ENCODE measurements at places on chromosomes 13 and 19.

- DNase-seq = peak; percentile 4
Measured at GRCh38 chr13:75071395-75071794, 410.6 kb downstream of the TBC1D4 start.

GRCh38 chr19:12676928-12677327, 4.8 kb downstream of the DHPS start:
- no peak for DNase-seq

DNA sequence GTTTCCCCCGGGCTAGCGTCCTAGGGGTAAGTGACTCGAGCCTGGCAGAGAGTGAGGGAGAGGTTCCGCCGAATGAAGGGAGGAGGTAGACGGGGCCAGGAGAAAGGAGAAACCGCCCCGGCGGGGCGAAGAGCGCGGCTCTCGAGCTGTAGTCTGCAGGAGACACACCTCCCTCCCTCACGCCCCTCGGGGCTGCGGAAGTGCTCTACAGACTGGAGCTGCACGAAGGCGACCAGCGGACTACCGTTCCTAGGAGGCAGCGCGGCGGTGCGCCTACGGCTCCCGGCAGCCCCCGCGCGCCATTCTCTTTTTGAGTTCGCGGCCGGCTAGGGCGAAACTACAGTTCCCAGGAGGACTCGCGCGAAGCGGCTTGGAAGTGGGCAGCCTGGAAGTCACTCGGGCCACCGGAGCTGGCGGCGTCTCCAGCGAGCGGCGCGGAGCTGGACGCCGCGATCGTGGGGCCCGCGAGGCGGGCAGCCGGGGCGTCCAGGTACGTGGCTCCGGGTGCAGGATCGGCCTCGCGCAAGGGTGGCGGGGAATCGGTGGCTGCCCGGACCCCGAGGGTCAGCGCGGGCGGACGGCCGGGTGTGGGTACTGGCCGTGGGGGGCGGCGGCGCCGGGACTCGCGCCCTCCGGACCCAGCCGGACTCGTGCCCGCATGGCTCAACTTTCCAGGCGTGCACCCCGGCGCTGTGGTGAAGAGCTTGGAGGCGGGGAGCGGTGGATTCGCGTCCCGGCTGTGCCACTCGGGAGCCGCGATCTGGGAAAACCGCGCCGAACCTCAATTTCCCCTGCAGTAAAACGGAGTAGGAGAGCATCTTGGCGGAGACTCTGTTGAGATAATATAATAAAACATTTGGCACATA, at the start of gene SIPA1L3:
Gene SIPA1L3 (plus strand): TSS at position 340 of the 866 bp plus-strand sequence. CDS start 174,358 bp downstream, outside the sequence.
- peak; percentile 100 for DNase-seq

DNA sequence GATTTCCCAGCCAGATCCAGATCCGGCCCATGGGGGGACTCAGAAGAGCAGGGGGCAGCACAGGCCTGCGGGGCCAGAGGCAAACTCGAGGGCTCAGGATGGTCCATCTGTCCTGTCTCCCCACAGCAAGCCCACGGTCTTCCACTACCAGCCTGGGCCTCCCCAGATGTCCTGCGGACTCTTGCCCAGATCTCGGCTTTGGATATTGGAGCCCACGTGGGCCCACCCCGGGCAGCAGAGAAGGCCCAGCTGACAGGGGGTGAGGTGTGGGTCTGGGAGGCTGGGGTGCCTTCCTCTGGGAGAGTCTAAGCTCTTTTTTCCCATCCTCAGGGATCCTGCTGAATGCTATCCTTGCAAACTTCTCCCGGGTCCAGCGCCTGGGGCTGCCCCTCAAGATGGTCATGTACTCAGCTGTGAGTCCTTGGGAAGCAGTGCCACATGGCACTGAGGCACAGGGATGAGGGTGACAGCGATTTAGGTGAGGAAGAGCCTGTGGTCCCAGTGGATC, 3.4 kb downstream of the ACP4 start:
- DNase-seq = no peak

- peak; percentile 57 for DNase-seq
Measured at GRCh38 chr19:5547881-5548280, 19.9 kb downstream of the TINCR start.

DNA sequence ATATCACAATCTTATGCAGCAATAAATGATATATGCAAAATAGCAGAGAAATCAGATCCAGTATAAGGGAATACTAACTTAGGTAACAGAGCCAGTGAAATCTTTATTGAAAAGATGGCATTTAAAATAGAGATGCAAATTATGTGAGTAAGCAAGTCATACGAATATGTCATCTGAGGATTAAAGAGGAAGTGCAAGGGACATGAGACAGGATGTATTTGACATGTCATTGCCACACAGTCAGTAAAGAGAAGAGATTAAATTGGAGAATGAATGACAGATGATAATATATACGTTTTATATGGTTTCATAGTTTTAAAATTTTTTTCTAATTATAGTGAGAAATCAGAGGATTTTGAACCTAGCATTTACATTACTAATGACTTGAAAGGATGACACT, 426.4 kb downstream of the SLITRK5 start:
- no peak for DNase-seq

GRCh38 chr19:34773555-34773864, 495 bp upstream of the ZNF599 start:
- DNase-seq = no peak

GRCh38 chr19:16118489-16119033, 6.9 kb downstream of the RAB8A start:
- DNase-seq = no peak

GRCh38 chr19:39304185-39304513, 7.9 kb downstream of the IFNL1 start:
- DNase-seq = no peak

- no peak for DNase-seq
Measured at GRCh38 chr13:100290165-100290801, 201.4 kb downstream of the PCCA start.

DNA sequence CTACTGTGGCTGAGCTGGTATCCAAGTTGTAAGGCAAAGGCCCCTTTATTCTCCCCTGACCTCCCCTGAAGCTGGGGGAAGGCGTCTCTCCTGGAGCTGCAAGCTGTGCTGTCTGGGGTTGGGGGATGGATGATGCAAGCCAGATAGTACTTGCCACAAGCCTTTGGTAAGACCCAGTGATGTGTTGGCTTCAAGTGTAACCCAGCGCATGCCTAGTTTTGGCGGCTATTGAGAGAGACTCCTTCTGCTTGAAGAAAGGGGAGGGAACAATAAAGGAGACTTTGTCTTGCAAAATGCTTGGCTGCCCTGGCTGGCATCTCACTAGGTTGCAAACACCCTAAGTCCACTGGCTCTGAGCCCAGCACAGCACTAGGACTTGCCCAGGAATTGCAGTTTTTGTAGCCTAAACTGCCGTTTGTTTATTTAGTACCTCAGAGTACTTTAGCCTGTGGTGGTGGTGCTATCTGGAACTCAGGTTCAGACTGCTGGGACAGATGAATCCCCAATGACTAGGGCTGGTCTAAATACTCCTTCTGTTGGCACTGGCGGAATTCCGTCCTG, 108.2 kb downstream of the TNFSF13B start:
- DNase-seq = no peak

DNA sequence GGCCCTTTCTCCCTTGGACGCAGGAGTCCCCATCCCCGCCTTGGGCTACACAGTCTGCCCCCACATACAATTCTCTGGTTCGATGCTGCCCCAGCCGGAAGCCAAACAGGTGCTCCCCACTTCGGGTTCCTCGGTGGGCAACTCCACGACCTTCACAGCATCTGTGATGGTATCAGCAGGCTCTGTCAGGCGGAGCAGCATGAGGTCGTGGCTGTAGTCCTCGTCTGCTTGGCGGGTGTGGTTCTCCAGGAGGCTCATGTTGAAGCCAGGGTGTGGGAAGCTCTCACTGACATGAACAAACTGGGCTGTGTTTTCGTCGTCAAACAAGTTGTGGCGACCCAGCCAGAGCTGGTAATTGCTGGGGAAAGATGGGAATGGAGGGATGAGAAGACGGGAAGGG, 3.5 kb downstream of the KLK1 start:
- no peak for DNase-seq

- peak; percentile 45 for DNase-seq
Measured at GRCh38 chr19:4379383-4380253, 20.7 kb downstream of the SH3GL1 start.

GRCh38 chr13:70844391-70845108, 736.3 kb upstream of the KLHL1 start:
- DNase-seq = no peak

GRCh38 chr13:25493931-25494640, 122.3 kb downstream of the ATP8A2 start:
- DNase-seq = no peak

- DNase-seq = no peak
Measured at GRCh38 chr13:27177852-27178251, 6.2 kb upstream of the USP12 start.

DNA sequence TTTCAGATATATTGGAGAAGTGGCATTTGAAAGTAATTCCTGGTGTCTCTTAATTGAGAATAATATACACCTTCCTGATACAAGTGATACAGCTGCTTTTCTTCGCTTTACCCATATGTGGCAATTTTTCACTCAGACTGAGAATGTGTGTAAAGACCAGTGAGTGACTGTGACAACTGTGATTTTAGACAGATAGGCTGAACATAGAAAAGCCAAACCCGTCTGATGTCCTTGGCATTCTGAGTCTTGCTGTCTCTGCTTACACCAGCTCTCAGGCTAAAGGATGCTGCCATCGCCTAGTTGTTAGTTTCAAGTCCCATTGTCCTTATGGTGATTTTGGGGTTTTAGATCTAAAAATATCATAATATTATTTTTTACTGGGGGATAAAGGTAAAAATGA, 492.6 kb downstream of the RFC3 start:
- DNase-seq = no peak

GRCh38 chr19:54875506-54875905, 1.5 kb downstream of the FCAR start:
- no peak for DNase-seq

DNA sequence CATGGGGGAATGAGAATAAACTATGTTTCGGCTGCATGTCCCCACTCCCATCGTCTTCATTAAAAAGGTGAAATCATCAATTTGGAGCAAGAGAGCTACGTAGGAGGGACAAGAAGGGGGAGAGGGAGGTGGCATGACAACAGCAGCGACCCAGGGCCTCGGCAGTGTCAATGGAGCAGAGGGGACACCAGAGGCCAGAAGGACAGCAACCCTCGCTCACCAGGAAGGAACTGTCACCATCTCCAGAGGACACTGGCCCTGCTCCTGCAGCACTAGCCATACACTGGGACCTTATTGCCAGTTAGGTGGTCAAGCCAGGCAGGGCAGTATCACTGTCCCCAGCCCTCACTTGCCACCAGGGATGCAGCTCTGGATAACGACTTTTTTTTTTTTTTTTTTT, 34.2 kb downstream of the NAXD start:
- no peak for DNase-seq

DNA sequence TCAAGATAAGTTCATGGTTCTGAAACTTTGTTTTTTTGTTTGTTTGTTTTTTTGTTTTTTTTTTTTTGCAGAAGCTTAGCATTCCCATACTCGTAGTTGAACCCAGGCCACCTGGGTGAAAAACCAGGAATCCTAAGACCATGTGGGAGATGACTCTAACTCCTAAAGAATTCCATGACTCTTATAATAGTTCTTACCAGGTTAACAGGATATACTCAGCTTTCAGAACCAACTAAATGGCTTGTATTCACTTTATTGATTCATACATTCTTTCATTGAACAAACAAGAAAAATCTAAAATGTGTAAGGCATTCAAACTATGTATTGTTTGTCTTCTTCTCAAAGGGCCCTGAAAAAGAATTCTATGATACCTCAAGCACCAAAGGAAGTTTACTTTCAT, 40.5 kb upstream of the KLF5 start:
- DNase-seq = no peak

- peak; percentile 1 for DNase-seq
Measured at GRCh38 chr13:71618159-71618558, 248.8 kb downstream of the DACH1 start.

GRCh38 chr19:16210168-16210567, 12.5 kb downstream of the AP1M1 start:
- DNase-seq = no peak

DNA sequence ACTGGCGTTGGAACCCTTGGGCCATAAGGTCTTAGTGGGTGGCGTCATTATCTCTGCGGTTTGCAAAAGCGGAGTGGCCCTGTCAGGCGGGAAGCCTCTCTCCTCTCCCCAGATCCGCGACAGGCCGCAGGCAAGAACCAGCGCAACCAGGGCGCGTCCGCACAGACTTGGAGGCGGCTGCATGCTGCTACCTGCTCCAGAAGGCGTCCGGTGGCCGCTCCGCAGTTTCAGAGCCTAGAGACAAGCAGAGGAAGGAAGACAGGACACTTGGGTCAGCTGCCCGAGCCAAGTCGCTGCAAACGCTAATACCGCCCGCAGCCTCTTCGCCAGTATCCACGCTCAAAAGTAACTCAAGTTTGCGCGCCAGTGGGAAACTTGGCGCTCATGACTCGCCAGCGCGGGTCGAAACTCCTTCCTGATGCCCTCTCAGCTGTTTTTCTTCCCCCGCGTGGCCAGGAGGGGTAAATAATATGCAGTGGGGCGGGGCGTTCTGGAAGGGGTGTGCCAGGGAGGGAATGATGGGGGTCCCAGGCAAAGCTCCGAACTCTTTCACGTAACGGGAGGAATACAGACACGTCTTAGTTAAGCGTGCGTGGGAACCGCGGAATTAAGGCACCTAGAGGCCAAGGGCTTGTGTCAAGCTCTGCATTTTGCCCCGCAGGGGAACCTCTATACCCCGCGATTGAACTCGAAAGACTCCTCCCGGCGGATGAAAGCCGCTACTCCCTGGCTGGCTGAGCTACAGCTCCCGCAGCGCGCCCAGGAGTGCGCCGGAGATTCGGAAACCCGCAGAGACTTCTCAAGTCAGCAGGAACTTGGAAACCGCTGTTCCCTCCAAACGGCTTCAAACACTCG, at the start of gene EDNRB:
Gene EDNRB (minus strand): TSS at position 441 of the 855 bp plus-strand sequence. CDS start 258 bp downstream, at position 183.
- peak; percentile 62 for DNase-seq

- DNase-seq = no peak
Measured at GRCh38 chr19:8666814-8667405, 31.7 kb downstream of the ACTL9 start.

- DNase-seq = no peak
Measured at GRCh38 chr19:49799798-49800376, 13.2 kb downstream of the FUZ start.

DNA sequence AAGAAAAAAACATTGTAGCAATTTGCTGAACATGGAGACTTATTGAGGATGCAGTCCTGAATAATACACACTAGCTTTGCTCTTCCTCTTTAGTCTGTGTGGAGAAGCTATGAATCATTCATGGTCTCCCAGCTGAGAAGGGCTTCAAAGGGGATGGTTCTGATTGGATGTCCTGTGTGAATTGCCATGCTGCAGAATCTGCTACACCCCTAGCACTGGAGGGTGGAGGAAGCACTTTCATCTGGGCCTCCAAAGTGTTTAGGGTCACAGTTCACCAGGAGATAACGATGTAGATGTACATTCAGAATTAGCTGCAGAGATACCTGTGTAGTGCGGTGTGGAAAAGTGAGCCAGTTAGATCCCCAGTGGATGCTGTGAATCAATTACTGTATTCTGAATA, 321.1 kb upstream of the EDNRB start:
- DNase-seq = no peak
